ENCODE measurements at places on chromosomes 6 and 20.

- no peak for DNase-seq
Observed at GRCh38 chr6:163420289-163420614, 5.7 kb downstream of the QKI start.

- DNase-seq = no peak
Observed at GRCh38 chr6:39508515-39508914, 186.0 kb upstream of the KCNK16 start.

- no peak for DNase-seq
Observed at GRCh38 chr6:41294214-41294872, 7.9 kb upstream of the TREM1 start.

- no peak for DNase-seq
Observed at GRCh38 chr6:134806180-134806798, 143.6 kb downstream of the ALDH8A1 start.

- DNase-seq = no peak
Observed at GRCh38 chr20:35039846-35040489, 52.6 kb downstream of the TRPC4AP start.

All from NCI-H2171 treated with DMSO at 0.1 percent for 48 hours (cell line).